Omental fat pad (tissue), 4 donors: ENCODE measurements at places on chromosomes 1 and 21. TPM values are rescaled to one million over a fixed set of nuclear protein-coding genes. Genes with fewer than 3 reads are reported as not detected.

- DNase-seq, result no peak
Observed at GRCh38 chr1:4292861-4293260, 361.5 kb upstream of the AJAP1 start.

GRCh38 chr1:112395256-112395820, 676 bp upstream of the CTTNBP2NL start:
- DNase-seq, result no peak

The COL24A1 gene
- total RNA-seq, result 0.12 TPM

- DNase-seq, result no peak
Observed at GRCh38 chr1:119659628-119660027, 11.6 kb upstream of the ZNF697 start.

The BRDT gene
- not detected for total RNA-seq

DNA sequence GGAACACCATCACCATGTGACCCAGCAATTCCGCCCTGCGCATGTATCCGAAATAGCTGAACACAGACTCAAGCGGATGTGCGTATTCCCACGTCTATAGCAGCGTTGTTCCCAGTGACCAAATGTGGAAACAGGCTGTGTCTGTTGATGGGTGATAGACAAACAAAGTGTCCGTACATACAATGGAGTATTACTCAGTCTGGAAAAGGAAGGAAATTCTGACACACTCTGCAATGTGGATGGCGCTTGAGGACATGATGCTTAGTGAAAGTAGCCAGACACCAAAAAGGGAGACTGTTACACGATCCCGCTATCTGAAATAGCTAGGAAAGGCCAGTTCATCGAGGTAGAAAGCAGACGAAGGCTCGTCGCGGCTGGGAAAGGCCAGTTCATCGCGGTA, 25.8 kb downstream of the PDXK start:
- no peak for DNase-seq

DNA sequence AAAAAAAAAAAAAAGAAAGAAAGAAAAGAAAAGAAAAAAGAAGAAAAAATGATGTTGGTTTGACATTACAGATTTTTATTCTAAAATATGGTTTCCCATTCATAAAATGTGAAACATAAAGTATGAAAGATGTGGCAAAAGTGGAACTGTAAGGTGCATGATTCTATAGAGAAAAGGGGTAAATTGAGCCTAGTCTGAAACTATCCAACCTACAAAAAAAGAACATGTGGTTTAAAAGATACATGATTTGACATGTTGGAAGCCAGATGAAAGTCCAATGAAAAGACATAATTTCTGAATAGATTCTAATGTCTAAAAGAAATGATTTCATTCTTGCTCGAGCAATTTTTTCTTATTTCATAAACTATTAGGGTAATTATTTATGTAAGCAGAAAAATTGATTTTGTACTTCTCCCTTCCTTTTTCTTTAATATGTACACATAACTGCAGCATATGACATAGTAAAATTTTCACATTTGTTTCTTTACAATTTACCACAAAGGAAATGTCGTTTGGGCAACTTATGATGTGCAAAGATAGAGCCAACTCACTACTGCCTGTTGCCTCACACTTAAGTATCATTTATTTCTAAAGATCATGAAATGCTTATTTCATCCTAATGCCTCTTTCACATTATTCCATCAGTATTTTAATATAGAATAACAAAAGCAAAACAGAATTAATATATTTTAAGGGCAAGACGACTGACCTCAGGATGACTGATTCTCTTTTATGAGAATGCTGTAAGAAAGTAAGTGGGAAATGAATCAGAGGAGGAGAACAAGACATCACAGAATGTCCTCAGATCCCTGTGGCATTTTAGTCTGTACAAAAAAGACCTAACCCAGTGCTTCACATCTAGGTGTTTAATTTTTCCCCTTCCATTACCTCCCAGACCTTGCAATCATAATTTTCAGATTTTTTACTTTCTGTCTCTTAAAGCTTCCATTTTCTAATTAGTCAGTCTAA, 165.8 kb upstream of the HMCN1 start:
- DNase-seq, result no peak

The VANGL2 gene
- total RNA-seq, result 1.1 TPM

The FCAMR gene
- total RNA-seq, result not detected

- no peak for DNase-seq
Observed at GRCh38 chr1:2275796-2276536, 47.8 kb downstream of the SKI start.

- no peak for DNase-seq
Observed at GRCh38 chr1:74693473-74693872, 19.9 kb upstream of the ERICH3 start.

The FCGR3A gene
- total RNA-seq, result 29.4 TPM

DNA sequence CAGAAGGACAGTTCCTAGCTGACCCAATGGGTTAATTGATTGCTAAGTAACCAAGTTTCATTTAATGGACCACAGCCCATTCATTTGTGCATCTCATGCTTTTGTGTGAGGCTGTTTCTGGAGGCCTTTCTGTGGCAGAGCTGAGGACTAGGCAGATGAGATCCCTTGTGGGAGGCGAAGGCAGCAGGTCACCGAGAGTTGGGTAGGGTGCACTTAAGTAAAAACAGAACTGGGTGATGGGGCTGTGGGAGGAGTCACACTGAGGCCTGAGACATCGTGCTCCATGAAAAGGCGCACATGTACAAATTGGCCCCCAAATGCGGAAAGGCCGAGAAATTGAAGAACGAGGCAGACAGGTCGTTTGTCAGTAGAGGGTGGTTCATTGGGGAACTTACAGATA, 60.9 kb downstream of the S100B start:
- no peak for DNase-seq

GRCh38 chr1:4529446-4530165, 124.8 kb upstream of the AJAP1 start:
- DNase-seq, result no peak
